HepG2 (cell line): ENCODE measurements at places on chromosomes 7 and 10. TPM values are rescaled to one million over a fixed set of nuclear protein-coding genes. Genes with fewer than 3 reads are reported as not detected.

Gene SLC13A4
- not detected in 2 replicates for total RNA-seq

- H3K27me3 ChIP-seq, result no peaks in the 10 kb centered on the region
- H3K27ac ChIP-seq, result no peak overlapping the region
- peaks cover 23% of the 10 kb centered on the region for H3K4me1 ChIP-seq
- H3K36me3 ChIP-seq, result peaks cover 3% of the 10 kb centered on the region; the same call in 1 of the 3 replicates
Measured at GRCh38 chr10:121519411-121519810, 78.8 kb downstream of the FGFR2 start.

- H3K4me3 ChIP-seq, result no peak overlapping the region
- no peaks in the 10 kb centered on the region for H3K36me3 ChIP-seq
- DNase-seq, result no peak
- no peak overlapping the region for H3K27ac ChIP-seq
- H3K27me3 ChIP-seq, result peaks cover 16% of the 10 kb centered on the region; the same call in 2 of the 3 replicates
Measured at GRCh38 chr7:138746073-138746472, 44.9 kb upstream of the SVOPL start.

Gene ANKRD61
- total RNA-seq, result 0.13 TPM in 1 of 2 replicates, not detected in the other

- no peak overlapping the region for H3K4me3 ChIP-seq
- H3K36me3 ChIP-seq, result no peaks in the 10 kb centered on the region
- H3K27ac ChIP-seq, result no peak overlapping the region
- H3K27me3 ChIP-seq, result peaks cover 1% of the 10 kb centered on the region
Measured at GRCh38 chr10:116607336-116607735, 13.4 kb upstream of the PNLIPRP2 start.

GRCh38 chr10:100728928-100729861, 16.2 kb upstream of the PAX2 start:
- H3K27me3 ChIP-seq, result peaks cover 82% of the 10 kb centered on the region
- peak overlapping the region; percentile 16; the same call in 1 of the 2 replicates for H3K4me3 ChIP-seq
- peaks cover 32% of the 10 kb centered on the region for H3K4me1 ChIP-seq
- DNase-seq, result peak; percentile 50
- H3K27ac ChIP-seq, result no peak overlapping the region
- no peaks in the 10 kb centered on the region for H3K36me3 ChIP-seq

DNA sequence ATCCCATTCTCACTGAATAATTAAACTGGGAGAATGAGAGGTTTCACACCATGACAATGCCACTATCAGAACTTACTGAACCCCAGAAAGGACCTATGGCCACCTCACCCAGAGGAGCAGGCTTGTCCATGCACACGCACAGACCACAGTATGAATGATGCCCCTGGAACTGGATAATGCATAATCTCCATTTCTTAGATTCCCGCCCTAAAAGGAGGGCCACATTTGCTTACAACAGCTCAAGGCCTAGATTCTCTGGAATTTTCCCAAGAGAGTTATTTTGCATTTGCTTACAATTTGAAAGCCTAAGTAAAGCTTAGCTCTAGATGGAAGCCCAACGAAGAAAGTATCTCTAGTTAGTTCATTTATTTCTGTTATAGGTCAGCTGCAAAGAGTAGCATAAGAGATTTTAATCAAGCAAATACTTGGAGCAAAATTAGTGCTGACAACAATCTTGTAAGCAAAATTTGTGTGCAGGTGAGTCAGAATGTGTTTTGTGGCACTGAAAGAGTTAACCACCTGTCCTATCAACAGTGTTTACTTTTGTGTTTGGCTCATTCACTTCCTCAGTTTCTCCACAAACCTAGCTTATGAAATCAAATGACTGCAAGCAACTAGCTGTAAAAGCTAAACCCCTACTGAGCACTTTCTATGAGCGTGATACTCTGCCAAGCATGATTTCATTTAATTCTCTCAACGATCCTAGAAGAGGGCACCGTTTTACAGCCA, 32.1 kb downstream of the ELMO1 start:
- no peaks in the 10 kb centered on the region for H3K36me3 ChIP-seq
- DNase-seq, result no peak
- H3K27ac ChIP-seq, result no peak overlapping the region
- H3K27me3 ChIP-seq, result no peaks in the 10 kb centered on the region

DNA sequence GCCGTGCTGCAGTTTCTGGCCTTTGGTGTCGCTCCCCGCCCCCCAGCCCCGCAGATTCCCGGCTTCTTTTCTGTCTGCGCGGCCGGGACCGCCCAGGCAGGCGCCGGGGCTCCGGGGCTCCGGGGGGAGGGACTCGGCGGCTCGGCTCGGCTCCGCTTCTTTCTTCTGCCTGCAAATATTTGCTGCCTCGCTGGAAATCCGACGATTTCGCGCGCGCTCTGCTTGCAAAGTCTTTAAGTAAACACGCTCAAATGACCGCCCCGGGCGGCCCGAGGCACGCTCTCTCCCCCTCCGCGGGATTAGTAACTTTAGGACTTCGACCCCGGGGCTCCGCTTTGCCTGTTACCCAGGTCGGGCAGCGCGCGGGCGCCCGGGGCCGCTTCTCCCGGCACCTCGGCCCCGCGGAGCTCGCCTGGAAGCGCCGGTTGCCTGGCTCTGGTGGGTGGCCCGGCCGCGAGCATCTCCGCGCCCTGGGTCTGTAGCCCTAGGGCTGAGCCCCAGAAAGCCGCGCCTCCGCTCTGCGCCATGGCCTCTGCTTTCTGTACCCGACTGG, 3.9 kb upstream of the GATA3 start:
- H3K27me3 ChIP-seq, result peaks cover 80% of the 10 kb centered on the region
- H3K27ac ChIP-seq, result peak overlapping the region; percentile 5
- no peaks in the 10 kb centered on the region for H3K36me3 ChIP-seq
- peak; percentile 93 for DNase-seq

DNA sequence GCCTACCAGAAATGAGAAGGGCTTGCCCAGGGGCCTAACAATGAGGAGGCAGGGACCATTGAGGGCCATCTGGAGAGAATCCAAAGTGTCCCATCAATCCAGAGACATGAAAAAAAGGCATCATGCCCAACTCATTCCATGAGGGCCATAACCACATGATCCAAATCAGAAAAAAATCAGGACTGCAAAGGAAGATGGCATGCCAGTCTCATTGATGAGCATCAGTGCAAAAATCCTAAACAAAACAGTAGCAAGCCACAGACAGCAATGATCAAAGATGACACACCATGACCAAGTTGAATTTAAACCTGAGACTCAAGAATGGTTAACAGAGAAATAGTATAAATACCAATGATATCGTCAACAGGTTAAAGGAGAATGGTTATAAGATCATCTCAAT, 7.0 kb upstream of the CYP3A4 start:
- no peaks in the 10 kb centered on the region for H3K36me3 ChIP-seq
- no peaks in the 10 kb centered on the region for H3K27me3 ChIP-seq
- no peak overlapping the region for H3K4me3 ChIP-seq
- peaks cover 65% of the 10 kb centered on the region for H3K4me1 ChIP-seq
- DNase-seq, result peak; percentile 12
- H3K27ac ChIP-seq, result no peak overlapping the region

DNA sequence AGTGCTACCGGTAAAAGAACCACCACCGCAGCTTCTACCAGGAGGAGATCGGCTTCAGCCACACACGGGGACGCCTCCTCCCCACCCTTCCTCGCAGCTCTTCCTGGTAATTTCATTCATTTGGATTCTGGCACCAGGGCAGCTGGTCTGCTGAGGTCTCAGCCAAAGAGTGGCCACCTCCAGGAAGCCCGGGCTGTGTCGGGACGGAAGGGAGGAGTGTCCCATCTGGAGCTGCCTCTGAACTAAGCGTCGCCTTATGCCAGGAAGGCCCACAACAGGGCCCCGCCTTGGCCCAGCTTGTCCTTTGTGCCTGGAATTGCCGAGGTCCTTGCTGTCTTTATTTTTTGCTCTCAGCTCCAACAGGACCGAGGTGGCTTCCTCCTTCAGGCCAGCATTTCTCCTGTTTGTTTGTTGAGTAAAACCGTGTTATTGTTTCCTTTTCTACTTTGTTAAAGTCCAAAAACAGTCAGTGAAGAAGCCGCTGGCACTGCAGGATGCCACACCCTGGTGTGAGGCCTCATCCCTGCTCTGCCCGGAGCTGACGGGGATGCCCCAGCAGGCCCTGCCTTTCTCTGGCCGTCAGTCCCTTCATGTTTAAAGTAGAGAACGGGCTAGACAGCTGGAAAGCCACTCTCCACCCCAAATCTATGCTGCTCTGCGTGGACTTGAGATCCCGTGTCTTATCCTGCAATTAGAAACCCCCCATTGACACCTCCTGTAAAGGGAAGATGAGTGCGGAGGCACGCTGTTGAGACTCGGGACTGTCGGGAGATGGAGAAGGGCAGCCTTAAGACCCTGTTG, 24.5 kb upstream of the TTYH3 start:
- DNase-seq, result no peak
- no peak overlapping the region for H3K27ac ChIP-seq
- H3K4me1 ChIP-seq, result peaks cover 37% of the 10 kb centered on the region
- 0 out of 3 replicates have a peak, but pooled peaks cover 6% of the 10 kb centered on the region for H3K27me3 ChIP-seq
- H3K36me3 ChIP-seq, result no peaks in the 10 kb centered on the region
